ENCODE measurements at places on chromosomes 2 and 18. TPM values are rescaled to one million over a fixed set of nuclear protein-coding genes. Genes with fewer than 3 reads are reported as not detected.

DNA sequence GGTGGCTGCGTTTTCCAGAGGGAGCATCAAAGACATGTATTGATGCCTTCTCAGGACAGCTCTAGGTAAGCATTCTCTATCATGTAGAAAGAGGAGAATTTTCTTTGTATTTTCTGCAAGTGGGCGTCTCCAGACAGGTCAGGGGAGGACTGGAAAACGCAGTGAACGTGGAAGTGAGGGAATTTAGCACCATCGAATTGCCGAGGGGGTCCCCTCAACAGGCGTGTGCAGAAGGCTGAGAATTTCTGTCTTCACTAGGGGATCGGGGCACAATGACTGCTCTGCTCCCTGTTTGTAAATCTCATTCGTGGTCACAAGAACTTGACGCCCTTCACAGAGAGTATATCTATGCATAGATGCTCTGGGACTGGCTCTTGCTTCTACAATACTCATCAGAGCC, 5.0 kb upstream of the NTSR2 start:
- no peak for DNase-seq
- H3K27ac ChIP-seq, result no peak overlapping the region
- H3K4me3 ChIP-seq, result no peak overlapping the region
- peaks cover 53% of the 10 kb centered on the region for H3K27me3 ChIP-seq

DNA sequence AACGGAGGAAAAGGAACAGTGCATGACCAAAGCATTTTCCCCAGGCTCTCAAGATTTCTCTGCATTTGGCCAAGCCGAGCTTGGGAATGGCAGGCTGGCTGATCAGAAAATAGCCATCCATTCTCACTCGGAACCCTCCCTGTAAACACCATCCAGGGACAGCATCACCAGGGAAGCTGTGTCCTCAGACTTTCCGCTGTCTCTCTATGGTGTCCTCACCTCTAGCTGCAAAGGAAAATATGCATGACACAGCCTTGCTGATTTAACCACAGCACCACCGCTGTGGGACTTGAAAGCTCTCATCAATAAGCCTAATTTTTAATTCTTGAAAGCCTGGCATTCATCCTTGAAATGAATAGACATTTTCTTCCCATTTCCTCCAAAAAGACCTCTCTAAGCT, 311.7 kb downstream of the EIPR1 start:
- H3K4me1 ChIP-seq, result no peaks in the 10 kb centered on the region
- peaks cover 3% of the 10 kb centered on the region for H3K27me3 ChIP-seq
- no peak overlapping the region for H3K4me3 ChIP-seq
- H3K27ac ChIP-seq, result no peak overlapping the region

- H3K4me1 ChIP-seq, result peaks cover 20% of the 10 kb centered on the region
- peak overlapping the region; percentile 47 for H3K4me3 ChIP-seq
- H3K27me3 ChIP-seq, result no peaks in the 10 kb centered on the region
- peak; percentile 63 for DNase-seq
- H3K36me3 ChIP-seq, result no peaks in the 10 kb centered on the region
Observed at GRCh38 chr2:37615804-37616676, 55.4 kb downstream of the CDC42EP3 start.

GRCh38 chr2:182668671-182669070, 47.4 kb upstream of the DNAJC10 start:
- H3K36me3 ChIP-seq, result no peaks in the 10 kb centered on the region
- peaks cover 3% of the 10 kb centered on the region for H3K4me1 ChIP-seq
- no peak for DNase-seq
- peaks cover 4% of the 10 kb centered on the region for H3K27me3 ChIP-seq

DNA sequence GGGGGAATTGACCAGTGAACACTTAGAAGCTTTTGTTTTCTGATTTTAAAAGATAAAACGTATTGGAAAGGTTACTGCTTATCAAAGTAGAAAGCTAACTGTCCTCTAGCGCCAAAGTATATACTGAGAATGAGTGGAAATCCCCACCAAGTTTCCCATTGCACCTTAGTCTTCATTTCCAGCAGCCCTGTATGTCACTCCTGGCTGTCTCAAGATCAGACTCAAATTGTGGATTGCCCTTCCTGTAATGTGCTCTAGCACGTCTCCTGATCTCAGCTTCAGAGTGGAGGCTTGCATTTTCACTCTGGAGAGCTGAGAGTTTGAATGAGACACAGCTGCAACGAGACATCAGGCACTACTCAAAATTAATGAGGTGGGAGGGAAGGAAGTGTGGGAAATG, 26.6 kb downstream of the MFF start:
- H3K4me3 ChIP-seq, result no peak overlapping the region
- peaks cover 12% of the 10 kb centered on the region for H3K36me3 ChIP-seq
- no peaks in the 10 kb centered on the region for H3K27me3 ChIP-seq
- no peaks in the 10 kb centered on the region for H3K4me1 ChIP-seq
- H3K27ac ChIP-seq, result no peak overlapping the region

DNA sequence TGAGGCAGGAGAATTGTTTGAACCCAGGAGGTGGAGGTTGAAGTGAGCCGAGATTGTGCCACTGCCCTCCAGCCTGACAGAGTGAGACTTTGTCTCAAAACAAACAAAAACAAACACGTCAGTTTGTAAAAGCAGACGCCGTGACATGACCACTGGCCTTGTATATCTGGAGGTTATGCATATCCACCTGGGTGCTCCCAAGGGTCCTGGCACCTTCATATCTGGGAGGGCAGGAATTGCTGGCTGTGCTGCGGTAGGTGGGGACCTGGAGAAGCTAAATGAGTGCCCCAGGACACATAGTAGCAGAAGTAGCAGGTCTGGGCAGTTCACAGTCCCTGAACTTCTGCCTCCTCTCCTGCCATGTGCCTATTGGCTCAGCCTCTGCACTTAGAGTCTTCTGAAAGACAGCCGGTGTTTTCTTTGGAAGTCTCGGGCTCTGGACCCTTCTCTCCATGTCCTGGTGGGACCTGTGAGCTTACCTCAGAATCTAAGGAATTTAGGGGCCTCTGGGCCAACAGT, 30.9 kb upstream of the IL1R2 start:
- H3K4me3 ChIP-seq, result no peak overlapping the region
- H3K27ac ChIP-seq, result no peak overlapping the region
- peaks cover 4% of the 10 kb centered on the region for H3K27me3 ChIP-seq

DNA sequence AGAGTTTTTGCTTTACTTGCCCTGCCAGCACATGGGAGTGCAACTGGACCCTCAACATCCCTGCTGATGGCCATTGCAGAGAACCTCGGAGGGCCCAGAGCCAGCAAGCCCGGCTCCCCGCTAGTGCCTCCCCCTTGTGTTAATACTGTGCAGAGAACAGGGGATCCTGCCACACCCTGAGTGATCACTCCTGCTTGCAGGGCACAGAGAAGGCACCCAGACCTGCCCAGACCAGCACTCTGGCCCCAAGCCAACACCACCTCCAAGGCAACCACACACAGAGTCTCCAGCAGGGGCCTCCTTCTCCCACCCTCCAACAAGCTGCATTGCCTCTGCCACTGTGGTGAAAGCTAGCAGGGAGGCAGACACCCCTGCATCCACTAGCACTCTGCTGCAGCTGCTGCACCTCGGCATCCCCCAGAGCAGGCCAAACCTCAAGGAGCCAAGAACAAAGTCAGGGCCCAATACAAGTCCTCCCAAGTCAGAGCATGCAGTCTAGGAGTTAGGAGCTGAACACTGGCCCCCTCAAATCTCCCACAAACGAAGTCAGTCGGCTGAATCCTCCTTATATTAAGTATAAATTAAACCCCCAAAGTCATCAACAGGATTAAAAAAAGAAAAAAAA, 157.7 kb downstream of the CCDC178 start:
- no peaks in the 10 kb centered on the region for H3K36me3 ChIP-seq
- H3K4me3 ChIP-seq, result no peak overlapping the region
- DNase-seq, result no peak
- H3K27me3 ChIP-seq, result no peaks in the 10 kb centered on the region
- no peaks in the 10 kb centered on the region for H3K4me1 ChIP-seq

GRCh38 chr2:3202926-3203325, 174.7 kb downstream of the EIPR1 start:
- no peak overlapping the region for H3K27ac ChIP-seq
- H3K27me3 ChIP-seq, result no peaks in the 10 kb centered on the region
- H3K4me1 ChIP-seq, result peaks cover 4% of the 10 kb centered on the region
- peaks cover 6% of the 10 kb centered on the region for H3K36me3 ChIP-seq

The ANKRD53 gene
- 0.28 TPM for total RNA-seq

The RAB31 gene
- 3.6 TPM for total RNA-seq
